Stimulated activated CD4-positive, alpha-beta T cell treated with anti-CD3 and anti-CD28 coated beads, Interleukin-12 subunit alpha, Interleukin-12 subunit beta, amount 100 ng/mL, for 48 hours (primary cell): ENCODE measurements at places on chromosomes 12 and 14.

- no peak for DNase-seq
These were observed at the start of gene NRIP2 for GRCh38 chr12:2834581-2835491. Gene NRIP2, minus strand, starts transcription at chr12:2835035. Its CDS starts 52 bp downstream, at chr12:2834983.

- DNase-seq = no peak
These were observed 7.6 kb downstream of the CEP170B start for GRCh38 chr14:104872469-104873341.

DNA sequence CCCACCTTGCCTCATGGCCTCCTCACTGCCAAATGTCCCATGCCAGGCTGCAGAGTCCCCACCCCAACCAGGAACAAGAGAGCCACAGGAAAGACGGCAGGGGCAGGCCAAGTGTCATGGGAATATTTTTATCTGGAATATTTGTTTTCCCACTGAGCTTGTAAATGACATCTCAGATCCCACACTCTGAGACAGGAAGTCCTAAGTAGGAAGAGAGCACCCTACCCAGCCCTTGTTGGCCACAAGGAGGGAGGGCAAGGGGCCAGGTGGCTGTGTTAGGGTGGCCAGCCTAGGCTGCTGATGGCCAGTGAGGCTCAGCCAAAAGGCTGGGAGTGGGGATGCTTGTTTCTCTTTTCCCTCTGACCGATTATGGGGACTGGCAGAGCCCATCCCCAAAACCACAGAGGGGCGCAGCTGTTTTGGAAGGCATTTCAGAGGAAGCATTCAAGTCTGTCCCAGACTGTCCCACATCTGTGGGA lies 7.7 kb upstream of the MEG3 start:
- DNase-seq = no peak

DNA sequence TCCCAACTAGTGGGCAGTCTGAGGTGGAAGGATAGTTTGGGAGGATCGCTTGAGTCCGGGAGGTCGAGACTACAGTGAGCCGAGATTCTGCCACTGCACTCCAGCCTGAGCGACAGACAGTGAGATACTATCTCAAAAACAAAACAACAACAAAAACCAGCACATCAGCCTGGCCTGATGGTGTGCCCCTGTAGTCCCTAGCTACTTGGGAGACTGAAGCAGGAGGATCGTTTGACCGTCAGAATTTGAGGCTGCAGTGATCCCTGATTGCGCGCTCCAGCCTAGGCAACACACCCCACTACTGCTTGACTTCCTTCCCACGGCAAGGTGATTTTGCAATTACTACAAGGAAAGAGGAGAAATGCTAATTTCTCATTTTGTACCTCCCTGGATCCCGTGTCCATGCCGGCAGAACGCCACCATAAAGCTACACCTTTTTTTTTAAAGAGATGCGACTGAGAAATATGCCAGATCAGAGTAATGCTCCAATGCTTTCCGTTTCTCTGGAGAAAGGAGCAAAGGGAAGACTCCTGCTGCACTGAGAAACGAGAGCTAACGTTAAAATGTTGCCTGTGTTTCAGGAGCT lies 672 bp upstream of the SCFD1 start:
- DNase-seq = no peak

GRCh38 chr14:61321385-61322010 lies at the start of gene PRKCH:
Gene PRKCH, plus strand, starts transcription at chr14:61321579. Its CDS starts 523 bp downstream, at chr14:61322102.
- peak; percentile 62 for DNase-seq

GRCh38 chr14:102408724-102409123 lies 46.0 kb downstream of the TECPR2 start:
- no peak for DNase-seq

- DNase-seq = no peak
These were observed 1.5 kb upstream of the OTX2 start for GRCh38 chr14:56811593-56812363.

DNA sequence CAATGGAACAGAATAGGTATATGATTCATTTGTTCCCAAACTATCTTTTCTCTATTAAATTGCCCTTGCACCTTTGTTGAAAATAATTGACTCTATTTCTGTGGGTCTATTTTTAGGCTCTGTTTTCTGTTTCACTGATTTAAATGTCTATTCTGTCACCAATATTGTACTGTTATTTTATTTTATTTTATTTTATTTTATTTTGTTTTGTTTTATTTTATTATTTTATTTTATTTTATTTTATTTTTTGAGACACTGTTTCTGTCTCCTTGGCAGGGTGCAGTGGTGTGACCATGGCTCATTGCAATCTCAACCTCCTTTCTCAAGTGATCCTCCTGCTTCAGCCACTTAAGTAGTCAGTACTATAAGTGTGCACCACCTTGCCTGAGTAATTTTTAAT lies 34.9 kb downstream of the OR4N2 start:
- no peak for DNase-seq

DNA sequence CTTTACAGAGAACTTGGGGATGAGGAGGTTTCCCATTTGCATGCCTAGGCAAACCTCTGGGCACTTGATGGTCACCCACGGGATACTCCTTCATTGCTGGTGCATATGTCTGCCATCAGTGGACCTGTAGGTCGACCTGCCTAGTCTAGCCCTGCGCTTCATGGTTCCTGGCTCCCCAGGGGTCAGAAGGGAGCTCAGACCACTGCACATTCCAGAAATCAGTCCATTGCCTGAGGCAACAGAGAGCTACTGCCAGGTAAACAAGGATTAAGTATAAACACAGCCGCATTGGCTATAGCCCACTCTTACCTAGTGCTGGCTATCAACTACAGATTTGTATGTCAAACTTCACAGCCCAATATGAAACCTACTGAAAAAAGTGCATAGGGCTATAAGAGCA lies 476.4 kb downstream of the SOX5 start:
- no peak for DNase-seq

DNA sequence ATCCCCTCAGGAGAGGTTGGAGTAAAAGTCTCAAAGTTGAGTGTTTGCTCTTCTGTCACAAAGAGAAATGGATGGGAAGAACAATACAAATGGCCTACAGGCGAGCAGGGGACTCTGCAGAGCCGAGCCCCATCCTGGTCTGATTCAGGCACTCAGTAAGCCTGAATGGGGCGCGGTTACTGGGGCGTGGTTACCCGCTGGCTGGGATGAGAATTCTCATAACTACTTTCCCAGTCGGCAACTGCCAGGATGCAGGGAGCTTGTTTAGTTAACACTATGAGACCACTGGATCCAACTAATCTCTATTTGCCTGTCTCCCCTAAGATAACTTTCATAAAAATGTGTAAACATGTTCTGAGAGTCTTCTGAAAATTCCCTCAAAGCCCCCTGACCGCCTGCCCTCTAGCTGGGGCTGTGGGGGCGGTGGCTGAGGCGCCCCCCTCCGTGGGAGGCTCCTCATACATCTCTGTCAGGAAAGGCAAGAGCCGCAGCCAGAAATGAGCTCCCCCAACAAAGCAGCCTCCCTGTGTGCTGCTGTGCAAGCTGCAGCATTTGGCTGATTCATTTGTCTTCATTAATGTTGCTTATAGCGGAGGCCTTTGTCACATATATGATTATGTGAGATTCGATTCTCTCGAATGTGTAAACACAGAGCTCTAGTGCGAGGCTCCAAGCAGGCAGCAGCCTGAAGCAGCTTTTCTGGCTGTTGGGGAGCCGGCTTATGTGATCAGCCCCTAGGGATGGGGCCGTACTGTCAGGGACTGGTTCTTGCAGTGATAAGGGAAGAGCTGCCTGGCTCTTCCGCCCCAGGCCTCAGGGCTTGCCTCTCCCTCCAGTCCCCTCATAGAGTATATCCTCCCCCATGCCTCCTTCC lies 126.1 kb upstream of the ARHGAP5 start:
- DNase-seq = no peak

DNA sequence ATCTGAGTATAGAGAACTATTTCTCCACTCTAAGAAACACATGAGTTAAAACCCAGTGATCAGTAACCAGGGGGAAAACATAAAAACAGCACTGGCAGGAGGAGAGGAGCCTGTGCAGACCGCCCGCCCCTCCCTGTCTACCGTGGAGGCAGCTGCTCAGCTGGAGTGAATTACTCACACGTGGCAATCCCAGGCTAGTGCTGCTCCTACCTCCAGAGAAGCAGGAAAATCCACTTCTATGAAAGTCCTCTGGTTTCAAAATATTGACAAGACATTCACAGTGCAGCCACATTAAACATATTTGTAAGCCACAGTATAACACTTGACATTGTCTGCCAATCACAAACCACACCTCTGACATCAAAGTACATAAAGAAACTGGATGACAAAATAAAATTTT lies 16.7 kb downstream of the TMEM132D start:
- no peak for DNase-seq

DNA sequence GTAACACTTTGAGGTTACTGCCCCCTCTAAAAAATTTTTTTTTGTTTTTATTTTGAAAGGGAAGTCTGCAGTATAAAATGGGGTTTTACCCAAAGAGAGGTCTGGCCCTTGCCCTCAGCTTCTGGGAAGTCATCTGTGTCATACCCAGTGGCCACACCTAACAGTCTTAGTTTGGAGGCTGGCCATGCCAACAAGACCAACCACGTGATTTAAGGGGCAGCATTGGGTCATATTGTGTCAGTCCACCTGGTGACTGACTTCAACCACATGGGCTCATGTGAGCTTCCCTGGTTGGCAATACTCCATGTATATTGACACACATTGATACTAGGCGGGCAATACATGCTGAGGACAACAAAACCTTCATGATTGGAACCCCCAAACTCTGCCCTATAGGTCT lies 173.9 kb downstream of the GXYLT1 start:
- DNase-seq = no peak

GRCh38 chr14:95711476-95712176 lies 2.3 kb downstream of the TCL1A start:
- no peak for DNase-seq

DNA sequence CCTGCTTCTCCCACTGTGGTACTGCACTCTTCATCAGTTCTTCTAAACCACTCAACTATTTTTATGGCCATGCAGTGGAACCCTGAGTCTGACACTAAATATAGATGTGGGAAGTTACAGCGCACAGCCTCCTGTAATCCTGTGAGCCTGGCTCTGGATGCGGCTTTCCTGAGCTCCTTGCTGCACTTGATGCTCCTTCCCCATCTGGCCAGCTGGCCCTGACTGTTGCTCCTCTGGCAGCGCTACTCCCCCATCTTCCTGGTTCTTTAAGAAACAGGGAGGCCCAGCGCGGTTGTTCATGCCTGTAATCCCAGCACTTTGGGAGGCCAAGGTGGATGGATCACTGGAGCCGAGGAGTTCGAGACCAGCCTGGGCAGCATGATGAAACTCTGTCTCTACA lies 24.6 kb downstream of the IQSEC3 start:
- DNase-seq = no peak

DNA sequence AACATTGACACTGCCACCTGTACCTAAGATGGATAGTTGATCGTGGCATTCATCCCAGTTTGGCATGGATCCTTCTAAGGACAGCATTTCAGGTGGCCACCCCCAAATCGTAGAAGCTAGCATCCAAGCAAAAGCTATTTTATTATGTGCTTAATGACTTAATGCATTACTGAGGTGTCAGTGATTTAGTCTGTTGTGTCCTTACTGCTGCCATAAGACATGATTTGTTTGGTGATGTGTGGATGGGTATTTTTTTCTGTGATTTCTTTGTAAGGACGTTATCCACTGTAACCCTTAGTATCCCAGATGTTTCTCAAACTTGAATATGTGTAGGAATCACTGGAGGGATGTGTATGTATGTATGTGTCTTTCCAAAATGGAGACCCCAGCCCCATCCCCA lies 81.2 kb upstream of the EVL start:
- no peak for DNase-seq

- DNase-seq = no peak
These were observed 20.1 kb downstream of the TSPAN9 start for GRCh38 chr12:3097186-3097804.

GRCh38 chr14:50740856-50741255 lies 72.8 kb upstream of the SAV1 start:
- no peak for DNase-seq

DNA sequence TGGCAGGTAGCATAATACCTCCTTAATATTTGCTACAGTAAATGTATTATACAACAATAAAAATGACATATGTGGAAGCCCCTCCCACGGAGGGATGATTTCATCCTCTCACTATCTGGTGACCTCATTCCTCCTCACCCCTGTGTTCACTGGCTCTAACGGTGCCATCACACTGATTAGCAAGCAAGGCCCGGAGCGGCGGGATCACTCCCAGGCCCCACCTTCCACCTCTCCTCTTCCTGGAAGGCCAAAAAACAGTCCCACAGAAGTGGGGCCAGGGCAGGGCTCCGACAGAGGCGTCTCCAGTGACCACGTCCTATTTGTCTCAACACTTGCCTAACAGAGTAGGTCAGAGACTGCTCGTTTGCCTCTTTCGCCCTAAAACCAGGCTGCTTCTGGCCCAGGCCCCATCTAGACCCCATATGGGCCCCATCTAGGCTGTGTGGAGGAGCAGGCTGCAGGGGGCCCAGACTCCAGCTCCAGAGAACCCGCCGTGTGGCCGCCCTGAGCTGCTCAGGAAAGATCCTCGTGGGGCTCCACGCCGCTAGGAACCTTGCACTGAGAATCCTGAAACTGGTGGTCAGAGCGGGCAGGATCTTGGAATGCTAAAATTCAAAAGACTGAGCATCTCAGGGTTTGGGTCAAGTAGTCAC lies 3.7 kb downstream of the SELPLG start:
- peak; percentile 44 for DNase-seq

DNA sequence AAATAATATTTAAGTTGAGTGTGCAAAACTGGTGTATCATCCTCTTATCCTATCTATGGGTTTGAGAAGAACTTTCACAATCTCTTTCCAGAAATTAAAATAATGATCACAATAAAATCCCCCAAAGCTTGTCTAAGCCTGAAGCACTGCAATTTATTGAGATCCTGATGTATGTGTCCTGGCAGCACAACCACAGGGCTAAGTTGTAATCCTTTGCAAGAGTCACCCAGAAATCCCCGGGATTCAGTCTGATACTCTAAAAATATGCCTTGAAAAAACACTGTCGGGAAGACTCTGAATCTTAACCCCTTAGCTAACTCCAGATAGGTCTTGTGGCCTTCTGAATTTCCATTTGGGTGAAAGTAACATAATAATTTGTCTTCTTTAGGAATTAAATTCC lies 40.3 kb upstream of the STXBP6 start:
- DNase-seq = no peak

DNA sequence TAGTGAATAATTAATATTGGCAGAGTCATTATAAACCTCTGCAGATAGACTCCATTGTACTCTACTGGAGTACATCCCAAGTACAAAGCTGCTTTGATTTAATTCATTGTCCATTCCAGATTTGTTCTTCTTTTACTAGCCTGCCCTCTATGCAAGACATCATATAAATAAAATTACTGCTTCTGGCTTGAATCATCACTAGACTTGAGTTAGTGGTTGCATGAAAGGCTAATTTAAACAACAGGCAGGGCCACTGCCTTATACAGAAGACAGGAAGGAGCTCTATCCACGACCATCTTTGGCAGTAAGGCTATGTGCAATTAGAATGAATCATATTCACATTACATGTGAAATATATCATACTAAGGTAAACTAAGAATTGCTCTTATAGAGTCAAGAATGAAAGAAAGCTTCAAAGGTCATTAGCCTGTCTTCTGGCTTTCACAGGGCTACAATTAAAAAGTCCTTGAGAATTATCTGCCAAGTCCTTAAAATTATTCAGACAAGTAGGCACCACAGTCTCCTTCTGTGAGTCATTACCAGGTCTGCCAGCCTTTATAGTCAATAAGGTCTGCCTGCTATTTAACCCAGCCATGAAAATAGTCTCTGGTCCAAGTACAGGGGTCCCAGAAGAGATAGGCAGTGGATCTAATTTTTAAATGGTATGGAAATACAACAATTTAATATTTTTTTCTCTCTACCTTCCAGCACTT lies 631.8 kb downstream of the TMTC2 start:
- no peak for DNase-seq

- no peak for DNase-seq
These were observed 49.7 kb downstream of the DRAM1 start for GRCh38 chr12:101927036-101927435.

- no peak for DNase-seq
These were observed 26.2 kb downstream of the ATF1 start for GRCh38 chr12:50790081-50790480.
